ENCODE measurements at places on chromosomes 16 and 17. TPM values are rescaled to one million over a fixed set of nuclear protein-coding genes. Genes with fewer than 3 reads are reported as not detected.

The GOSR1 gene
- polyA plus RNA-seq, result 10.5 TPM

The OTOP2 gene
- polyA plus RNA-seq, result not detected

The SLC12A3 gene
- not detected for polyA plus RNA-seq

The KCNG4 gene
- polyA plus RNA-seq, result not detected

The MT1E gene
- polyA plus RNA-seq, result 1,098 TPM

The RBBP6 gene
- polyA plus RNA-seq, result 29.8 TPM

The ERN2 gene
- 18.2 TPM for polyA plus RNA-seq

The AGRP gene
- polyA plus RNA-seq, result not detected

The RNF112 gene
- 2.2 TPM for polyA plus RNA-seq

The CCDC40 gene
- 1.6 TPM for polyA plus RNA-seq

The GLIS2 gene
- polyA plus RNA-seq, result 4.4 TPM

The SMPD3 gene
- 7.6 TPM for polyA plus RNA-seq

The MFSD11 gene
- 7.2 TPM for polyA plus RNA-seq

The TP53TG3F gene
- not detected for polyA plus RNA-seq

The STAC2 gene
- polyA plus RNA-seq, result 0.20 TPM

The KRT10 gene
- 46.1 TPM for polyA plus RNA-seq

The SOST gene
- polyA plus RNA-seq, result not detected

The KLHL10 gene
- polyA plus RNA-seq, result not detected

The SEPHS2 gene
- 36.8 TPM for polyA plus RNA-seq

DNA sequence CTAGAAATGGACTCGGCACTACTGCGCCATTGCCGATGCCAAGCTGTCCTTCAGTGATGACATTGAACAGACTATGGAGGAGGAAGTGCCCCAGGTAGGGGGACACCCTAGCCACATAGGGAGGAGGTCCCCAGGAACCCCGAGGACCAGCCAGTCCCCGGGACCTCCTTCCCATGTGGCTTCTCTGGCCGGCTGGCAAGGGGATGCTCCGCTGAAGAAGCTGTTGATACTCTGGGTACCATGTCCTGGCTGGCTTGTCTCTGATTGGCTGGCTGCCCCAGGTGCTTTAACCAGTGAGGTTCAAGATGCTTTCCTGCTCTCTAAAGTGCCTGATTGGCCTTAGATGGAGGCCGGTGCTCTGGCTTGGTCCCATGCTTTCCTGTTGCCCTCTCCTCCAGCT, 103.6 kb downstream of the SDR42E1 start:
- DNase-seq, result no peak

GRCh38 chr17:13598353-13599167, 3.2 kb downstream of the HS3ST3A1 start:
- no peak for DNase-seq

- no peak for DNase-seq
These were observed 32.6 kb upstream of the DLX4 start for GRCh38 chr17:49936386-49936785.

- DNase-seq, result peak; percentile 64
These were observed 190.0 kb downstream of the RAB11FIP4 start for GRCh38 chr17:31581491-31581890.

DNA sequence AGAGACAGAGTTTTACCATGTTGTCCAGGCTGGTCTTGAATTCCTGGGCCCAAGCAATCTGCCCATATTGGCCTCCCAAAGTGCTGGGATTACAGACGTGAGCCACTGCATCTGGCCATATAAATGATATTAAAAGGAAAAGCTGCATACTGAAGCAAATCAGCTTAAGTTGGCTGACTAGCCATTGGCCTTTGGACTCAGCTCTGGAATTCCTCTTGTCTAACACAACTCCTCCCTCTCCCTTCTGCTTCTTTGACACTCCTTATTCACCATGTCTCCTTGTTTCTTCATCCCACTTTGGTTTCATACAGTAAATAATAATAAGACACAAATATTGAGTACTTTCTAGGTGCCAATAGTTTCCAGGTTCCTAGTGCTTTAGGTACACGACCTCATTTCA, 7.5 kb downstream of the KRT12 start:
- DNase-seq, result no peak

- DNase-seq, result no peak
These were observed 141.5 kb downstream of the TRIM37 start for GRCh38 chr17:58965221-58965620.

DNA sequence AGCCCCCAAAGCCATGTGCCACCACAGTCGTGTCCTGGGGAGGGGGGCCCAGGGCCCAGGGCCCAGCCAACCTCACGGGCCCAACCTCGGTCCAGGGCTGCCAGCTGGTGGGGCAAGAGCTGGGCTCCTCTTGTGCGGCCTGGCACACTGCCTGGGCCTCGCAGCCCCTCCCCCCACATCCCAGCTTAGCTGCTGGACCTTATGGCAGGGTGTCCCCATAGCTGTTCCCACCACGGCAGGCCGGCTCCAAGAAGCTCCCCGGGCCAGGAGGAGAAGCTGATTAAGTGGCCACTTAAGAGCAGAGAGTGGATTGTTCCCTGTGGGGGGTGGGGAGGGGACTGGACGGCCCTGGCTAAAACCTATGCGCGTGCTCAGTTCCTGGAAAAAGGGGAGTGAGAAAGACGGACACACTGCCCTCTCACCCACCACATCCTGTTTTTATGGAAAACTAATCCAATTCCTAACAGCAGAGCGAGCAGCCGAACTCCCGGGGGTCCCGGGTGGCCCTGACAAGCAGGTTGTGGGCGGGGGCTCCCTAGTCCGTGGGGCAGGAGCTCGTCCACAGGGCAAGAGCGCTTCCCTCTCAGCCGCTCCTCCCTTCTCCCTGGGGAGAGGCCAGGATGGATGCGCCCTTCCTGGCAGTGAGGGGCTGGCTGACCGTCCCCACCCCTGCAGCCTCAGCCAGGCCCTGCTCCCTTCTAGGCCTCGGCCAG, 16.8 kb downstream of the PIEZO1 start:
- no peak for DNase-seq

- DNase-seq, result no peak
These were observed 35.7 kb upstream of the MYLK3 start for GRCh38 chr16:46783800-46784199.

GRCh38 chr16:53503991-53504663, 1.1 kb upstream of the AKTIP start:
- peak; percentile 36 for DNase-seq

DNA sequence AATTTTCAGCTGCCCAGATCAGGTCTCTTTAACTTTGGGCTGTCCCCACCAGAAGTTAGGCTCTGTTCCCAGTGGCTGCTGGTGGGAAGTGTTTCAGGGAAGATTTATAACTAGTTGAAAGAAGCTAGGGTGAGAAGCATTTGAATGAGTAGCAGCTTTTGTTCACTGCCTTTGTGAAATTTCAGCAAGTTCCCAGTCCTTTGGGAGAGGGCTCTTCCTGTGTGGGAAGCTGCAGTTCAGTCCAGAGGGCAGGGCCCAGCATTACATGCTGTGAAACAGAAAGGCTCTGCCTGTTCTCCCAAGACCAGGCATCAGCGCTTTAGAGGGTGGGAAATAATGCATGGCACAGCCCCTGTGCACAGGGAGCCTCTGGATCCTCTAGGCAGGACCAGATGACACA, 17.8 kb downstream of the PROCA1 start:
- DNase-seq, result no peak

GRCh38 chr16:53805752-53806151, 101.8 kb downstream of the FTO start:
- no peak for DNase-seq

DNA sequence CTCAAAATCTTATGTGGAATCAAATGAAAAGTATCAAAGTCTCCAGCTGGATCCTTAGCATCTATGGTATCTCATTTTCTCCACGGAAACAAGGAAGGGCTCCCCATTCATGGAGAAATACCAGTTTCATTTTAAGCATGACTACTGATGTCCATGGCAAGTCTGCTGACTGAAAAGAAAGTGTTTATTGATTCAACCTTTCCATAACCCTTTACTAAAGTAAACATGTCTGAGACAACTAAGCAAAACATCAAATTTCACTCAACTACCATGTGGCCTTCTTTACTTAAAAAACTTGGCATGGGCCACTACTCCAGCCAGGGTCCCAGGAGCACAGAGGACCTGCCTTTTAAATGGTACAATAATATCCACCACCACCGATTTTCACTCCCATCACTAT, 928.0 kb upstream of the SOX9 start:
- DNase-seq, result no peak

- no peak for DNase-seq
These were observed 96.2 kb upstream of the DNAH17 start for GRCh38 chr17:78673395-78673794.

GRCh38 chr17:59812139-59812538, 80.6 kb downstream of the TUBD1 start:
- no peak for DNase-seq

DNA sequence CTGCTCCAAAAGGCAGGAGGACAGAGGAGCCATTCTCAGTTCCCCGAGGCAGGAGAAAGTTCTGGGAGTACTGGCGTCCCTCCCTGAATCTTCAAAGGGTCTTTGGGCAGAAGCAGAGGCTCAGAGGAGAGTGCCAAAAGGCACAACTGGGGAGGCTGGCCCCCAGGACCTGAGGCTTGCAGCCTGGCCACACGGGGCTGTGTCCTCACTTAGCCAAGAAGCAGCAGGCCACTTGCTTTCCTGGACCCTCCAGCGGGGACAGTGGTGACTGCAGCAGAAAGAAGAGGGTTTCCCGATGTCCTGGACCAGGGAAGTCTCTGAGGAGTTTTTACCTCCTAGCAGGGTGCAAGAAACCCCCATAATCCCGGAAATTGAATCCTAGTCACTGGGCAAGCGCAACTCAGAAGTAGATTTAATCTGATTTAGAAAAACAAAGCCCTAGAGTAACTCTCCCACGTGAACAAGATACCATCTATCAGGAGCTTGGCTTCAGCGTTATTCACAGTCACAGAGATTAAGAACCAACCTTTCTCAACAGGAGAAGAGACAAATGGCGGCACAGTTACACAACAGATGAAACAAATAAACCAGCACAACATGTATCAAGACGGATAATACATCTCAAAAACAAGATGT, 25.5 kb upstream of the BCO1 start:
- no peak for DNase-seq

GRCh38 chr17:45332989-45333701, 16.3 kb upstream of the MAP3K14 start:
- peak; percentile 26 for DNase-seq

DNA sequence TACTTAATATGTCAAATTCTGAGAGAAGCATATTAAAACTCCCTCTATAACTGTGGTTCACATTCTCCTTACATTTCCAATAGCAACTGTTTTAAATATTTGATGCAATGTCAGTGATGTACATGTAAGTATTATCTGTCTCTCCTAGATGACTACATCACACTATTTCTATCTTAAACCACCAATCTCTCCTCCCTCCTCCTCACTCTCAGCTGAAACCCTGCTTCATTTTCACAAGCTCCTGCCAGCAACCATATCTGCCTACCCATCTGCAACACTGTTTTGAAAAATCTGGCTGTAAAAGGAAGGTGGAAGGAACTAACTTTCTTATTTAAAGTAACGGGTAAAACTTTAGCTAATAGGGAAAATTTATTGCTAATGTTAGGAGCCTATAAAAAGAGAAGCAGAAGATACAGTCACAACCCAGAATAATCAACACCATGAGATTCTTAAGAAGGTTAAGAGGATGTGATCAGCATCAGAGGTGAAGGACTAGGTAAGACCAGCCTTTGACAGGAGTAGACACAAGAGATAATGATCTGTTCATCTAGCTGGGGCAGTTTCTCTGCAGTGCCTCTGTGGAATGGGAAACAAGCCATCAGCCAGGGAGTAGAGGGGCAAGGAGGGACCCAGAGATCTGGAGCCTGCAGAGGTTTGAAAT, 31.0 kb downstream of the MYH10 start:
- no peak for DNase-seq

DNA sequence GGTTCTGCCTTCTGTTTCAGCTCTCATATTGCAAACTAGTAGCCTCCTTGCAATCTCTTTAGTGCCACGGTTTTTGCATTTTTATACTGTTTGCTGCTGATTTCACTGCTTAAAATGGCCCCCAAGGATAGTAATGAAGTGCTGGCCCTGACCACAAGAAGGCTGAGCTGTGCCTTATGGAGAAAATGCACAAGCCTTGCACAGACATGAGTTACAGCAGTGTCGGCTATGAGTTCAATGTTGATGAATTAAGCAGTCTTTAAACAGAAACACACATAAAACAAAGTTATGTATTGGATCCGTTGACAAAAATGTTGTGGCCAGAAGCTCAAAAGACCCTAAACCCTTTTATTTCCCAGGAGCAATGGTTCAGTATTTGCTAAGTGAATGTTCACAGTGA, 210.6 kb upstream of the DYNLRB2 start:
- no peak for DNase-seq

GRCh38 chr16:68743664-68744063, 6.6 kb downstream of the CDH1 start:
- no peak for DNase-seq

DNA sequence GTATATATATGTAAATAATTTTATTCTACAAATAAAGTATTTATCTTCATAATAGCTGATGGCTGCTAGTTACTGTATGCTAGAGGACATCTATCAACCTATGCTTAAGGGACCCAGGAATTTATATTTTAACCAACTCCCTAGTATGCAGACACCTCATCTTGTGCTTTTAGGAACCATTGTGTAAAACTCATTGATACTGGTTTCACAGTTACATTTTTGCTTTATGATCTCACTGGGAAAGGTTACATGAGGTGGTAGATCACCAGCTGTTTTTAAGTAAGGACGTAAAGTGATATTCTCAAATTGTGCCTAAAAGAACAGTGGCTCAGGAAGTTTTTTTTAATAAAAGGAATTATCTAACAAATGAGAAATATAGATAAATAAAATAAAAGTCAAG, 56.4 kb downstream of the VMP1 start:
- DNase-seq, result no peak

GRCh38 chr16:19179546-19180490, 11.8 kb downstream of the SYT17 start:
- DNase-seq, result peak; percentile 63

- no peak for DNase-seq
These were observed 171.4 kb downstream of the COPRS start for GRCh38 chr17:31687505-31688126.

- no peak for DNase-seq
These were observed 298.0 kb upstream of the PMFBP1 start for GRCh38 chr16:72469932-72470331.

DNA sequence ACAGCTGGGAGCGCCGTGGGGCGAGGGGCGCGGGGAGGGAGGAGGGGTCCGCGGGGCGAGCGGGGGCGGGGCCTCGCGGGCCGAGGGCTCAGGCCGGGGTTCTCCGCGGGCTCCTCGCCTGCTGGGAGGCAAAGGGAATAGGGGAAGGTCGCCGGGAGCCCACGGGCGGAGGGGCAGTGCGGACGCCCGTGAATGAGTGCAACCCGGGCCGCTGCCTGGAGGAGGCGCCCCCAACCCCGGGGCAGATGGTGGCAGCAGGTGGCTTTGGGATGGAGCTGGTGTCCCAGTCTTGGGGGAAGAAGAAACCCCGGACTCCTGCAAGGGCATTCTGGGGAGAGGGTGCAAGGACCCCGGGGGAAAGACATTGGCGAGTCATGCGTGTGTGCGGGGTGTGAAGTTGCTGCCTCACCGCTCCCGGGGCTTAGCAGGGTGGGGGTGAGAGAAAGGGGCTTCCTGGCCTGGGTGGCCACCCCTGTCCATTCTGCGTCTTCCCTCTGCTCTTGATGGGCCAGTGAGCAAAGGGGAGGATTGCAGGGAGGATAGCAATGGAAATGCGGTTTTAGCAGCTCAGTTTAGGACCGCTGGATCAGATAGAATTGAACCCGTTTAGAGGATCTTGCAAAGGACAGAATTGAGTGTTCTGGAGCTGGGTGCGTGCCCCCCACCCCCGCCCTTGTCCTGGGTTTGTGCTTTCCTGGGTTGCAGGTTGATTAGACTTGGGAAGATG, 526 bp downstream of the KIAA0513 start:
- no peak for DNase-seq

GRCh38 chr16:15983898-15984297, 34.5 kb downstream of the ABCC1 start:
- peak; percentile 37 for DNase-seq
